ENCODE measurements at places on chromosomes 7 and 10. TPM values are rescaled to one million over a fixed set of nuclear protein-coding genes. Genes with fewer than 3 reads are reported as not detected.

Gene ENO4
- total RNA-seq: not detected

Gene ZNF804B
- not detected for total RNA-seq

DNA sequence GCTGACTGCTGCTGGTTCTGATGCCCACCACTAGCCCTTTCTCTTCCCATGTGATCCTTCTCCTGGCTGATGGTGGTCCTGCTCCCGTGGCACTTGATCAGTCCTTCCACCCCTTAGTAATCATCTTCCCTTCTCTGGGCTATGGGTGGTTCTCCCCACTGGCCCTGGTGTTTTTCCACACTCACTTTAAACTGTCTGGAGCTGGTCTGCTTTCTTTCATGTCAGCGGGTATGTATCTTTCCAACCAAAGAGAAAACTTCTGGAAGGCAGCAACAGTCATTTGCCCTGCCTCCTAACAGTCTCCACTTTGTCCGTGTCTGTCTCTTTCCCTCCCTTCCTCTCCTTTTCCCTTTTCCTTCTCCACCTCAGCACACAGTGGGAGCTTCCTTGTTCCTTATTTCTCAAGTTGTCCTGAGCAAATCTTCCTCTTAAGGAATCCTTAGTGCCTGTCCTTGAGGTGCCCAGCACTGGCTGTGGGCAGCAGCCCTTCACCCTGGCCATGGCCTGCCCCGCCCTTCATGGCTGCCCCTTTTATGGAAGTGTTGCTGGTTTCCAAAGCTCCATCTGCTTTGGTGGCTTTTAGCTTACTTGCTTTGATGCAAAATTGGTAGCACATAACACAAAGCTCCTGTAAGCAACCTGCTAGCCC is 189.0 kb downstream of the TCF7L2 start:
- no peak for DNase-seq
- H3K27ac ChIP-seq: no peak overlapping the region
- no peak overlapping the region for H3K4me3 ChIP-seq
- H3K4me1 ChIP-seq: peaks cover 3% of the 10 kb centered on the region
- H3K27me3 ChIP-seq: no peaks in the 10 kb centered on the region

DNA sequence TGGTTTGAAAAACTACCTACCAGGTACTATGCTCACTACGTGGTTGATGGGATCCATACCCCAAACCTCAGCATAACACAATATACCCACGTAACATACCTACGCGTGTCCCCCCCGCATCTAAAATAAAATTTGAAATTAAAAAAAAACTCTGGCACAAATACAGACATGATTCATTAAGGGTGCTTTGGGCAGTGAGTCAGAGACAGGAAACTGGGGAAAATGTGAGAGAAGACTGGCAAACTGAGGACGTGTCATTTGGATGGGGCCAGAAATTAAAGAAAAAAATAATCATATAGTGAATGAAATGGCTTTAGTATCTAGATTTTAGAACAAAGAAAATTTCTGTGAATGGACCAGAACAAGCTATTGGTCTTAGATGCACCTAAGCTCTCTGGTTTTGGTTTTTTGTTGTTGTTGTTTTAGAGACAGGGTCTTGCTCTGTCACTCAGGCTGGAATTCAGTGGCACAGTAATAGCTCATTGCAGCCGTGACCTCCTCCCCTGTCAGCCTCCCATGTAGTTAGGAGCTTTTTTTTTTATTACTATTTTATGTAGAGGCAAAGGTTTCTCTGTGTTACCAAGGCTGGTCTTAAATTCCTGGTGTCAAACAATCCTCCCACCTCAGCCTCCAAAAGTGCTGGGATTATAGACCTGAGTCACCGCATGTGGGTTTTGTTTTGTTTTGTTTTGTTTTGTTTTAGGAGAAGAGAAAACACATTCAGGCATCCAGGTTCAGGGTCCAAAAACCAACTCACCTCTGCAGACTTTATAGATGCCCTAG is 5.9 kb upstream of the PRSS58 start:
- H3K4me3 ChIP-seq: no peak overlapping the region
- no peak for DNase-seq
- H3K4me1 ChIP-seq: no peaks in the 10 kb centered on the region
- no peaks in the 10 kb centered on the region for H3K36me3 ChIP-seq
- H3K27ac ChIP-seq: no peak overlapping the region
- no peaks in the 10 kb centered on the region for H3K27me3 ChIP-seq

Measured in suprapubic skin (tissue), 4 donors.